ENCODE measurements at places on chromosomes 1 and 21.

- DNase-seq, result no peak
Observed at GRCh38 chr1:45644661-45645060, 20.8 kb upstream of the CCDC17 start.

DNA sequence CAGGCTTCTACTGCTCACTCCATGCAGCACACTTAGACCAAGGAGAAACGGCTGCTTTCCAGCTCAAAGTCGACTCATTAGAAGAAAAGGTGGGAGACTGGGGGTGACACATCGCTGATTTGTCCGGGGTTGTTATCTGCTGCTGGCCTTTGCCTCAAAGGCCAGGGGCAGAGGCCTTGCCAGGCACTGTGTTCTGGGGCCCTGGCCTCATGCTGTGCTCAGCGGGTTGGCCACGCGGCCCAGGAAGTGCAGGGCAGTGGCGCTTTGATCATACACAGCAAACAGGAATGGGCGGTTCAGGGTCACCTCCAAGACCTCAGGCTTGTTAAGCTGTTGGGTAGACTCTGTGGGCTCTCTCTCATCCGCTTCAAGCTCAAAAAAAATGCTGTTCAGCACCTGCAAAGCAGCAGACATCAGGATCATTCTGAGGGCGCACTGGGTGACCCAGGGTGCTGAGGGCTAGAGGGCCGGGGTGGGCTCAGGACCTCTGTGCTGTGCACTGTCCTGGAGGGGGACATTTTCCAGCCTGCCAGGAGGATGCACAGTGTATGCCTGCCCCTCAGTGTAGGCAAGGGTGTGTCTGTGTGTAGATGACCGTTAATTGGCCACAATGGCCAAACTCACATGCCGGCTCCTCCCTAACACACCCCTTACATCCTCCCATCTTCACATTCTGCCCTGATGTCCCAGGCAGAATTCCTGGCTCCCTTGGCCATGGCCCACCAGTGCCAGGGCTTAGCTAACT, 10.8 kb downstream of the AGT start:
- no peak for DNase-seq

DNA sequence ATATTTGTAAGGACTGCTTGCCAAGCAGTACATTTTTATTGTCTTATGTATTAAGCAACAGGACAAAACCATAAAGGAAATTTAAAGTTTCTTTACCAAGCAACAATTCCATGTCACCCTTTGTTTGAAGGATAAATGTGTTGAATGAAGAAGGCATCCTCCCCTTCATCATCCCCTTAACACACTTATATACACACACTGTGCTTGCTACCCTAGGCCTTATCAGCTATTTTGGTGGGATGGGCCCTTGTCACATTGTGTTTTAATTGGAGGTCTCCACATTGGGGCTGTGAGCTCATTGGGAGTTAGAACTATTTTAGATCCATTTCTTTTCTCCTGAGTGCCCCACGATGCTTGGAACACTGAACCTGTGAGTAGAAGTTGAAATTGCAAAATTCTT, 1.9 kb downstream of the VANGL1 start:
- DNase-seq, result no peak

DNA sequence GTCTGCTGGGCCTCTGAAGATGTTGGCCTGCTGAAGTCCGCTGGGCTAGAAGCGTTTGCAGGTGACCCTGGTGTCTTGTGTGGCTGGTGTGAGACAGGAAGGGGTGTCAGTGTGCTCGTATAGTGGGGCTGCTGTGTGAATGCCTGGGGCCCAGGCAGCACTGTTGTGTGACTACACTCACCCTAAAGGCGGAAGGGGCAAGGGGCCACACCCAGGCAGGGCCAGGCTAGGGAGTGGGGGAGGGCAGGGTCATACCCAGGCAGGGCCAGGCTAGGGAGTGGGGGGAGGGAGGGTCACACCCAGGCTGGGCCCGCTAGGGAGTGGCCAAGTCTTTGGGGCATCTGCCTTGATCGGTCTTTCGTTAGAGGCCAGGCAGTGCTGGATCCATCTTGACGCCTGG, 25.0 kb downstream of the PDXK start:
- DNase-seq, result no peak

- no peak for DNase-seq
Observed at GRCh38 chr1:191396622-191397021, 761.6 kb upstream of the RGS18 start.

DNA sequence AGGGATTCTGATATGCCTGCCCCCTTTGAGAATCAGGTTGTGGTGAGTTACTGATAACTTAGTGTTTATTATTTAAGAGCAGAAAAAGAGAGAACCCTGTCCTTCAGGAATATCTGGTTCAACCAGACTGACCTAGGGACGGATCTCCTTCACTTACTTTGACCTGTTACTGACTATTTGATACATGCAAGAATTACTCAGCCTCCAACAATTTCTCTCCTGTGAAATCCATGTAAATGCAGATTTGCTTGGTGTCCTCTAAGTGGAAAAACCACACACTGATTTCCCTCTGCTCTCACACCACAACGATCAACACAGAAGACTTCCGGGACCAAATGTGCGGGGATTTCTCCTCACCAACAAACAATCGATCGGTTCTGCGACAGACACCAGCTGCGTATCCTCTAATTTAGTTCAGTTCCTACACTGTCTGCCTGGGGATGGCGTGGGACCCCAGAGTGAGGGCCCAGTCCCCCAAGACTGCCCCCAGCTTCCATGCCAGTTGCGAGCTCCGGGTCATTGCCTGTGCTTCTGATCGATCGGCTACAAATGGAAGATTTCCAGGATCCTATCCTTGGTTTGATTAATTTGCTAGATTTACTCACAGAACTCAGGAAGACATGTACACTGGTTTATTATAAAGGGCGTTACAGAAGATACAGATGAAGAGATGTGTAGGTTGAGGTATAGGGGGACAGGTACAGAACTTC, 51.7 kb downstream of the BACE2 start:
- DNase-seq, result no peak

- DNase-seq, result no peak
Observed at GRCh38 chr1:219885680-219886079, 42.7 kb downstream of the SLC30A10 start.

DNA sequence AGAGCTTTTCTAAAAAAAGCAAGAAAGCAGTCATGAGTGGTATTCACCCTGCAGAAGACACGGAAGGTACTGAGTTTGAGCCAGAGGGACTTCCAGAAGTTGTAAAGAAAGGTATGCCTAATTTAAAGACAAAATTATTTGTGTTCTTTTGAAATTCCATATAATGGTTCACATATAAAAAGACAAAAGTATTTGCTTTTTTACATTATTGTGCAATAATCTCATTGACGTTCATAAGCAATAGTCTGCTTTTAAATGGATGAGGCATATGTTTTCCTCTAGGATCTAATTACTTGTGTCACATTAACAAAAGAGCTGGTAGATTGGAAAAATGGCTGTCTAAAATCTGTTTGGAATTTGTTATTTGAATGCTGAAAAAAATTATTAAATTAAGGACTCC, 54.3 kb downstream of the CENPF start:
- DNase-seq, result no peak

DNA sequence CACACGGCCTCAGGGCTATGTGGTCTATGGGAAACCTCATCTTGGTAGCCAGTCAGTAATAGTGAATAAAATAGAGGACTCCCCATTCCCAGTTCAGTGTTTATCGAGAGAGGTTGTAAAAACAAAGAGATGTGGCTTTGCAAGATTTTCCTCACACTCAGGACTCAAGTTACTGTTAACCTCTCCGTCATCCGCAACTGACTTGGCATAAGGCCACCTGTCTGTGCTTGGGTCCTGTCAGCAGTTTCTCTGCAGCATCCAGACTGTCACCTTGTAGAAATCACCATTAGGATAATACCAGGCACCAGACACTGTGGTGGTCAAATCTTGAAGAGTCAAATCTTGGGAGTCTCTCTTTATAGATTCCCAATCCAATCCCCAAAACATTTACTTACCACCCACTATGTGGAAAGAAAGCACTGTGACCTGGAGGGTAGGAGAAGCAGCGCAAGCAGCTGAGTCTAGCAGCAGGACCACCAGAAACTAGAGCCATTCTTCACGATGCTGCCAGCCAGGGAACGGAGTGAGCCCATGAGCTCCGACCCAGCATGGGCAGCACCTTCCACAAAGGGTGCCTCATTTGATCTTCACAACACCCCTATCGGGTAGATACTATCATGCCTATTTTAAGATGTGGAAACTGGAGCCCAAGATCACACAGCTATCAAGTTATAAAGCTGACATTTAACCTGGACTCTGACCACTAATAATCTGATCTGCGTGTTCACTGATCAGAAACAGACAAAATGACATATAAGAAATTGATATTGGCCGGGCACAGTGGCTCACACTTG, 5.6 kb upstream of the GPR25 start:
- DNase-seq, result no peak

- no peak for DNase-seq
Observed at GRCh38 chr1:108624069-108624468, 36.8 kb downstream of the HENMT1 start.

DNA sequence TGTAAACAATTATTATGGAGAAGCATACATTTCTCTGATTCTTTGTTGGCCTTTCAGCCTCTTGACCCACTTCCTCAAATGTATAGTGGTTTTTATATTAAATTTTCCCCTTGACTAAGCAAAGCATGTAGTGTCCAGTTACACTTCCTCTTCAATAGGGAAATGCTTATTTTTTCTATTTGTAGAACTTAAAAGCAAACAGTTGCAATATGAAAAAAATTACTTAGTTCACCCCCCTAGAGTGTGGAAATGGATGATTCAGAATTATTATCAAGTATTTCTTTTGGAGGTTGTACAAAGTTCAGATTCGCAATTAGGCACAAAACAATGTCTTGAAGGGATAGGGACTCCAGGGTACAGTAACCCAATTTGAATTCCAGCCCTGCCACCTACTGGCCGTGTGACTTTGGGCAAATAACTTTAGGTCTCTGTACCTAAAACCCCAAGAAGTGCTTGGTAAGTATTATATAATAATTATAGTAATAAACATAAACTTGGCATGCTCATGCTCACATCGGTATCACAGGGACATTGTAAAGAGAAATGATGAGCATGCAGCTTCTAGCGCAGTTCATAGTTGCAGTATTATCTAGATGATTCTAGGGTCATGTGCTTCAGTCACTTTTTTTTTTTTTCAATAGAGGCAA, 28.6 kb upstream of the IFNGR2 start:
- DNase-seq, result peak; percentile 31

DNA sequence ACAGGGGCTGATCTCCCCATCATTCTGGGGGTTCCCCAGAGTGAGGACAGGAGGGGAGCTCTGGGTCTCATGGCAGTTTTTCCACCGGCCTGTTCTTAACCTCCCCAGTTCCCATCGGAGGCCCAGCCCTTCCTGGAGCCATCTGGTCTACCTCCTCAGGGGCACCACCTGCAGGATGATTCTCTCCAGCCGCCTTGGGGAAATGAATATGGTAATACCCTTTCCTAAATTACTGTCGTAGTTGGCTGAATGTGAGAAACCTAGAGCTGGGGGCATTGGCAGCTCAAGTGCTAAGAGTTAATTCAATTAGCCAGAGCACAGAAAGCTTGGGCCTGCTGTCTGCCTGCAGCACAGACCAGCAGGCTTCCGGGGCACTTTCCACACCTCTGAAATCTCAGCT, 64.9 kb downstream of the TAS1R2 start:
- peak; percentile 7 for DNase-seq

DNA sequence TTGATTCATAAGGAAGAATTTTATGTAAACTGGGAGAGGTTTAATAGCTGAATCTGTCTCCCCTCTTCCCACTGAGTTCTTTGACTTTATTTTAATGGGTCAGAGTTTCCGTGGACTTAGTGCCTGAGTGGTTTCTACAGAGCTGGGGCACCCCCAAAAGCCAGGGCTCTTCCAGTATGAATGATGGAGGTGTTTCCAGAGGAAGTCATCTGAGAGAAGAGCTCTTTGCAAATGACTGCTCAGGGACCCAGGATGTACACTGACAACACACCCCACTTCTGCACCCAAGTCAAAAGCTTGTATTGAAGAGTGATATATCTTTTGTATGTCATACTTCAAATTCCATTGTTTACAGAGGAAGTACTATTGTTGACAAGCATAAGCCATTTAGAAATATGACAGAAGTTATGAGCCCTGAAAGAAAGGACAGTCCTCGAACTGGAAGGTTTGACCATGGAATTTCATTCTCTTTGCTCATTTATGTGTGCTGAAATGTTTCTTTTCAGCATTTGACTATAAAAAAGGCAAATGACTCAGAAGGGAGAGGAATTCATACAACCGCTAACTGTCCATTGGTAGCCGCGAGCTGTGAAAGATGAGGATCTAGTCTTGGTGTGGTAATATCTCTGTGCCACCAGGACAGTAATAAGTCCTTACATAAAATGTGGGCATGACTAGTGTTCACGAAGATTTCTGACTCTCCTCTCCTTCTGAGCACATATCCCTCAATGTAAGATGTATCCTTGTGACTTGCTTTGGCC, 25.4 kb upstream of the LMX1A start:
- DNase-seq, result no peak

GRCh38 chr1:184199036-184199435, 147.5 kb downstream of the TSEN15 start:
- DNase-seq, result no peak

DNA sequence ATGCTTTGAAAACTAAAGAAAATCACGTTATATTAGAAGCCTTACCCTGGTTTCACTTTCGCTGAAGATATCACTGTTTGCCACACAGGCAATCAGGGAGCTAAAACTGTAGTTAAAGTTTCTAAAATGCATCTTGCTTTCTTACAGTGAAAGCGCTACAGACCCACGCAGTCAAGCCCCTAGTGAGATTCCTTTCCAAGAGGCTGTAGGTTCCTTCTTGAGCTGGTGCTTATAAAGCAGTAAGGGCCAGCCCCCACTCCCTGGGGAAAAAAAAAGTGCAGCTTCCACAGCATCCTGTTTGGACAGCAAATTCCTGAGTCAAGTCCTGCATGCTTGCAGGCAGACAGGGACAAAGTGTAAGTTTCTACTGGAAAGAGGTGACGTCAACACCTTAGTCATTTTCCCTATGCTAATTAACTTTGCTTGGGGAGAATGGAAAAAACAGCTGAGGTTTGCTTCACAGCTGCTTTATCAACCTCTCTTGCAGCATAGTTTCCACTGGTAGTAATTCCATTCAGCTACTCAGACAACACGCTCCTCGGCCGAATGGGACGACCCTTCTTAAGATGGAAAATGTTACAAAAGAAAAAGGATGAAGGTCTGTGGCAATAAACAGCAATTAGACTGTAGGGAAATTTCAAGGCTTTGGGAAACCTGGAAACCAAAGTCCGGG, 14.7 kb upstream of the KCNE1 start:
- DNase-seq, result no peak

DNA sequence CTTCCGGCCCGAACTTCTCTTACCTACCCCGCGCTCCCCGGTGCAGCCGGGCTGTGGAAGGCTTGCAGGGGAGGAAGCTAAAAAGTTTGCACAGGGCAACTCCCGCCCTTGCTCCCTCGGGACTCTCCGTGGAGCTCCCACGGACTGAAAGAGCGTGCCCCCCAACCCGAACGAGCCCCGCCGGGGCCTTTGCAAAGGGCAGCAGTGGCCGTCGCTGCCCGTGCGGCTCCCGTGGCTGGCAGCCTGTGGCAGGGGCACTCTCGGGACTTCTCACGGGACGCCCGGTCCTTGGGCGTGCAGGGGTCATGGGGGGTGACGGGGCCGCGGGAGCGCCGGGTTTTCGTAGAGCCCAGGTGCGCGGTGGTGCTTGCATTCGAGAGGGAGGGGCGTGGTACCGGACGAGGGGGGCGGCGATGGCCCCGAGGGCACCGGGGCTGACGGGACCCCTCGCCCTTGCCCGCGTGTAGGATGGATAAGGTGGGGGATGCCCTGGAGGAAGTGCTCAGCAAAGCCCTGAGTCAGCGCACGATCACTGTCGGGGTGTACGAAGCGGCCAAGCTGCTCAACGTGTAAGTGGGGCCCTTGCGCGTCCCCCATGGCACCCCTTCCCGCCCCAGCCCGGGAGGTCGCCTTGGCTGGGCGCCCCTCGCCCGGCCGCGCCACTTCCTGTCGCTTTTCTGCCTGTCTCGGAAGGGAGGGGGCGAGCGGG, 711 bp downstream of the GADD45A start:
- peak; percentile 48 for DNase-seq

All from NCI-H345 (cell line).